Spinal cord (tissue), 10 donors: ENCODE measurements at places on chromosomes 1 and 21.
A peak's percentile ranks its signal among the peaks of the same experiment; 100 is the strongest.

- no peak for DNase-seq
Observed at GRCh38 chr1:214352838-214353237, 71.9 kb downstream of the SMYD2 start.

DNA sequence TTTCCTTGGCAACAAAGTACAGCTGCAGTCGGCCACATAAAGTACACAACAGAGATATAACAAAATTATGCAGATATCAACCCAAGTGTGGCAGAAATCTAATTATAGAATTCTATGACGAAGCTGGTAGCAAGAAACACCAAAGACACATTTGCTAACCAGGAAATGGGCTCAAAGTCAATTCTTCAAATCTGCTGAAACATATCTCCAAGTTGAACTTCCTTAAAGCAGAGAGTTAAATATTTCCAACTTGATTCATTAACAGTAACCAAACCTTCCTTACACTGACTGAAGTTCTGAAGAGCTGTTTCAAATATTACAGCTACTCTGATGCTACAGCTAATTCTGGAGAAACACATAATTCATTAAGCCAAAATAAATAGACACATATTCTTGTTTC lies 67.6 kb upstream of the SDC3 start:
- no peak for DNase-seq

DNA sequence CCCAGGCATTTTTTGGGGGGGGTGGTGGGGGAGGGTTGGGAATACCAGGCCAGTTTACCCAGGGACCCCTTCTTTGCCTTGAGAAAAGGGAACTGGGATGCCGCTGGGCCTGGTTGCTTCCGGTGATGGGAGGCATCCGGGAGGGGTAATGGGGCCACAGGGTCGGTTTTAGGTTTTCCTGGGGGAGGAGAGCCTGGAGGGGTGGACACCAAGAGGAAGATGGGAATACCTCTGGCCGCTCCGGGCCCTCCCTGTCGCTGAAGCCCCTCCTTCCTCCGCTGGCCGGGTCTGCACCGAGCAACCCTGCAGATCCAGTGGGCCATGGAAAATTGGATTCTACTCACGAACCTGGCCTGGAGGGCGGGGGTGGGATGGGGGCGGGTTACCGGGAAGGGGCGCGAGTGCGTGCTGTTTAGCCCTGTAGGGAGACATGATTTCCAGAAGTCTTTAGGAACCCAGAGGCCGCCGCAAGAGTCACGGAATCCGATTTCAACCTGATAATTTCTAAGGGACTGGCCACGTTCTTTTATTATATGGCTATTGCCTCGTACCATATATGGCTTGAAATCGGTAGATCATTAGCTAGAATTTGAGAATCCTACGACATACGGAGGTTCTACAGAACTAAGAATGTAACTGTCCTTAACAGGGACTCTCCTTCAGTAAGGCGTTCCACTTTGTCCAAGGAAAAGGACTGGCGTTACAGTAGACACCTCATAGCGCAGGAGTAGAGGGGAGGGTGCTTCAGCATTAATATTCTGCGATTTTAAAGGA lies 749 bp downstream of the AKIRIN1 start:
- DNase-seq: peak; percentile 71

DNA sequence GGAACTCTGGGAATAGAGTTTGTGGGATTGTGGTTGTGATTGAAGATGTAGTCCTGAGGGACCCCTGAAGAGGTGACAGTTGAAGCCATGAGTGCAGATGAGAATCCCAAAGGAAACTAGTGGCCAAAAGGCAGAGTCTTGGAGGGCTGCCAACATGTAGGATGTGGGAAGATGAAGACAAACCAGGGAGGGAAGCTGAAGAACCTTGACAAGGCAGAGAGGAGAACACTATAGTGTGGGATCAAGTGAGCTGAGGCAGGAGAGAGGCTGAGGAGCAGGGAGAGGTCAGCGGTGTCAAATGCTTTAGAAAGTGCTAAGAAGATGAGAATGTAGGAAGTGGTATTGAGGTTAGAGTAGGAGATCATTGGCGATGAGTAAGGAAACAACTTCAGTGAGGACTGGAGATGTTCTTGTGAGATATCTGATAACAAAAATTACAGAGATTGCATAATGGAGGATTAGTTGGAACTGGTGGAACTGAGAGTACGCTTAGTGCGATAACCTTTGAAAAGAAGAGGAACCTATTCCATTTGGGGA lies 88.5 kb upstream of the VCAM1 start:
- no peak for DNase-seq

- no peak for DNase-seq
Observed at GRCh38 chr1:80447526-80447925, 1353.2 kb upstream of the ADGRL2 start.

- no peak for DNase-seq
Observed at GRCh38 chr1:165356876-165357275, 361 bp upstream of the LMX1A start.

DNA sequence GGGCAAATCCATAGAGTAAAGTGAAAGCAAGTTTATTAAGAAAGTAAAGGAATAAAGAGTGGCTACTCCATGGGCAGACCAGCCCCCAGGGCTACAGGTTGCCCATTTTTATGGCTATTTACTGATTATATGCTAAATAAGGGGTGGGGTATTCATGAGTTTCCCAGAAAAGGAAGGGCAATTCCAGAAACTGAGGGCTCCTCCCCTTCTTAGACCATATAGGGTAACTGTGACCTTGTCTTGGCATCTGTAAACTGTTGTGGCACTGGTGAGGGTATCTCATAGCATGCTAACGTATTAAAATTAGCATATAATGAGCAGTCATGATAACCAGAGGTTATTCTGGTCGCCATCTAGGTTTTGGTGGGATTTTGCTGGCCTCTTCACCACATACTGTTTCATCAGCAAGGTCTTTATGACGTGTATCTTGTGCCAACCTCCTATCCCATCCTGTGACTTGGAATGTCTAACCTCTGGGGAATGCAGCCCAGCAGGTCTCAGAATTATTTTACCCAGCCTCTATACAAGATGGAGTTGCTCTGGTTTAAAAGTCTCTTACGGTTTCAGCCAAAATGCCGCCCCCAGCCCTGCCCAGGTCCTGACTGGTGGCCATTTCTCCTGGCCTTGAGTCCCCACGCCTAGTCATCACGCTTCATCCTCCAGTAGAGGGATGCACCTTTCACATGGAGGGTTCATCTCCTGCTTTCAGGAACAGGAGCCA lies 982 bp upstream of the TRIM17 start:
- DNase-seq: no peak

DNA sequence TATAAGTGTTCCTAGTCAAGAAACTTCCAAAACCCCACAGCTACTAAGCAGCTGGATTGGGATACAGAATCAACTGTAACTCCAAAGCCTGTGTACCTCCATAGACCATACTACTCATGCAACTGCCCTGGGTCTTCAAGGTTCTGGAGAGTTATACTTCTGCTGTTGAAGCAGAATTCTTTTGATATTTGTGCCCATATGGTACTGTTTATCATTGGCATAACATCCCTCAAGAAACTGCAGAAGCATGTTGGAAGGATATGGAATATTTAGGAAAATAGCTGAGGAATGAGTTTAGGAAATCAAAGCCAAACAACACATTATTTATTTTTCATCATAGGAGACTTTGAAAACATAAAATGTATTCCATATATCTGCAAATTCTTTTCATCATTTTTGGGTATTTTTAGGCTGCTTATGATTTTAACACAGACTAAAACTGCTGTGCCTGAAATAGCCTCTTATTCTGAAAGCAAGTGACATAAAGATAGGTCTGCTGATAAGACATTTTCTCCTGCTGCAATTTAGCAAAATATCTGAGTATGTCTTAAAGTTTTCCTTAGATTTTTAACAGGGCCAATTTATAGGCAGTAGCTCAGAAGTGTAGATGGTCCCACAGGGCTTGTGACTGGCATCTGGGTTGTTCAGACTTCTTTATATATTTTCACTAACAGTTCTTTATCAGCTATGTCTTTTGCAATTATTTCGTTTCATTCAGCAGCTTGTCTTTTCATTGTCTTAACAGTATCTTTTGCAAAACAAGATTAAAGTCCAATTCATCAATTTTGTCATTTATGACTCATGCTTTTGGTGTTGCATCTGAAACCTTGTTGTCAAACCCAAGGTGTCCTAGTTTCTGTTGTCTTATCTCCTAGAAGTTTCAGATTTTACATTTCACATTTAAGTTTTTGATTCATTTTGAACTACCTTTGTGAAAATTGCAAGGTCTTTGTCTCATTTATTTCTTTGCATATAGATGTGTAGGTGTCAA lies 41.1 kb upstream of the ZNF124 start:
- no peak for DNase-seq

- no peak for DNase-seq
Observed at GRCh38 chr21:32062591-32063227, 189.9 kb downstream of the HUNK start.
